Esophagus squamous epithelium (tissue), 5 donors: ENCODE measurements at places on chromosomes 12 and 14.

- DNase-seq = no peak
Observed at GRCh38 chr12:92604786-92605185, 98.0 kb upstream of the PLEKHG7 start.

- DNase-seq = no peak
Observed at GRCh38 chr12:32891956-32892355, 4.6 kb downstream of the PKP2 start.

DNA sequence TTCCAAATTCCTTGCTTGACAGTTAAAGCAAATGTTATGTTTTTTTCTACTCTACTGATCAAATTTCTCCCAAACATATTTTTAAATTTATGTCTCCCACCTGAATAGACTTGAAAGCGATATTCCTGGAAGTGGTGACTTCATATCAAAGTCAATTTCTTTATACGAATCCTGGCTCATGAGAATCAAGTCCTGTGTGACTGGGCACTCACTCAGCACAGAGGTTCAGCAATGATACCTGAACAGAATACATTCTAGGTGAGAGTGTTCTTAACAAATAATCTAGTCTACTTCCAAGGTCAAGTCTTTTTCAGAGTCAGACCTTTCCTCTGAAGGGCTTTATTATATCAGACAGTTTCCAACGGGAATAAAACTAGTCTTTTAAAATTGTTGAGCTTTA, 1070.6 kb downstream of the TRHDE start:
- no peak for DNase-seq

- DNase-seq = no peak
Observed at GRCh38 chr14:24095271-24096068, 1.4 kb downstream of the PCK2 start.

DNA sequence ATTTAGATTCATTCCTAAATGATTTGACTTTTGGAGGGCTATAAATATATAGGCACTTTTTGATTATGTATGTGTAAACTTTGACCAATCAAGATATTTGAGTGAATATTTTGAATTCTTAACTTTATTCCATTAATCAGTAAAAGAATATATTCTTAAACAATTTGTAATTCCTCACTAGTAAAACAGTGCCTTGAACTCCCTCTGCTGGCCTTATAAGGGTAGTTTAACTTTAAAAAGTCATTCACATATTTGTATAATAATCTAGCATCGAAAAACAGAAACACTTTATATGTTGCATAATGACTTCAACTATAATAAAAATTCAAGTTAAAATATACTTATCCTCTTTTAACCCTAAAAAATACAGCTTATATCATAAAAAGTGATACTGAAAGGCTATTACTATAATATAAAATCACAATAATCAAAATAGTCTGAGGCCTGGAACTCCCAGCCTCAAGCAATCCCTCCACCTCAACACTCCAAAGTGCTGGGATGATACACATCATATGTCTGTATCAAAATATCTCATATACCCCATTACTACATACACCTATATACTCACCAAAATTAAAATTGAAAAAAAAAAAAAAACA, 31.2 kb downstream of the CCDC59 start:
- DNase-seq = no peak

- no peak for DNase-seq
Observed at GRCh38 chr14:64987438-64987767, 708 bp downstream of the FNTB start.

GRCh38 chr12:24724814-24725213, 224.1 kb downstream of the BCAT1 start:
- no peak for DNase-seq

- no peak for DNase-seq
Observed at GRCh38 chr12:123805173-123805572, 43.1 kb downstream of the DNAH10 start.

DNA sequence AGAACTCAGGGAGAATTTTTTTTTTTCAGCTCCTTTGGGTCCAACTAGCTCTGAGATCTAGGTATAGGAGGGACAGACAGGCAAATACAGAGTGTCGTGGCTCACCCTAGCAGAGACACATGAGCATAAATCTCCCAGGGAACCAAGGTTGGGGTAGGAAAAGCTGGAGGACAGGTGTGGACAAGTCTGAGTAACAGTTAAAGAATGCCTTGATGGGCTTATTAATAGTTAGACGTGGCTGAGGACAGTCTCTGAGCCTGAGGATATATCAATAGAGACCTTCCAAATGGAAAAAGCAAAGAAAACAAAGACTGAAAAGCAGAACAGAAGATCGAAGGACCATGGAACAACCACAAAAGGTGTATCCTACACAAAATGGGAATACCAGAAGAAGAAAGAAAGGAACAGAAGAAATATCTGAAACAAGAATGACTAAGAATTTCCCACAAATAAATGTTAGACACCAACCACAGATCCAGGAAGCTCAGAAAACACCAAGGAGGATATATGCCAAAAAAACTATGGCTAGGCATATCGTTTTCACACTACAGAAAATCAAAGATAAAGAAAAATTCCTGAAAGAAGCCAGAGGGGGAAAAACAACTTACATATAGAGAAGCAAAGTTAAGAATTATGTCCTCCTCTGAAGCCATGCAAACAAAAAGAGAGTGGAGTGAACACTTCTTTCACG, 80.9 kb downstream of the PTPRB start:
- DNase-seq = no peak

- DNase-seq = no peak
Observed at GRCh38 chr14:34951286-34951685, 31.5 kb upstream of the SRP54 start.

DNA sequence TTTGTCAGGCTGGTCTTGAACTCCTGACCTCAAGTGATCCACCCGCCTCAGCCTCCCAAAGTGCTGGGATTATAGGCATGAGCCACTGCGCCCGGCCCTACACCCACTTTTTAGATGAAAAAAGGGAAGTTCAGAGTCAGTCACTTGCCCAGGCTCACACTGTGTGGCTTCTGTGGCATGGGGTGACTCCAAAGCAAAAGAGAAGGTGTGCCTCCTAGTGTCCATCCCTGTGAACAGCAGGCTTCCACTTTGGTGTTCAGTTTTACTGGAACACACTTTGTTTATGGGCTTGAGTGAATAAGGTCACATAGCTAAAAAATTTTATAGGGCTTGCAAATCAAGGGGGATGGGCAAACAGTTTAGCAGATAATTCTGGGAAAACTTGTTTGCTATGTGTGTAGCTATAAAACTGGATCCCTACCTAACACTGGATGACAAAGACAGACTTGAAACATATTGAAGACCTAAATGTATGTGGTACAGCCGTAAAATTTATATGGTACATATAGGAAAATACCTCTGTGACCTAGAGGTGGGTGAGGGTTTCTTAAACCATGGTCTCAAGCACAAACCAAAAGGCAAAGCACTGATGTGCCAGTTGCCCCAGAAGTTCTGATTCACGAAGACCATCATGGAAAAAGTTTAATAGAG, 54.9 kb downstream of the EID3 start:
- no peak for DNase-seq

DNA sequence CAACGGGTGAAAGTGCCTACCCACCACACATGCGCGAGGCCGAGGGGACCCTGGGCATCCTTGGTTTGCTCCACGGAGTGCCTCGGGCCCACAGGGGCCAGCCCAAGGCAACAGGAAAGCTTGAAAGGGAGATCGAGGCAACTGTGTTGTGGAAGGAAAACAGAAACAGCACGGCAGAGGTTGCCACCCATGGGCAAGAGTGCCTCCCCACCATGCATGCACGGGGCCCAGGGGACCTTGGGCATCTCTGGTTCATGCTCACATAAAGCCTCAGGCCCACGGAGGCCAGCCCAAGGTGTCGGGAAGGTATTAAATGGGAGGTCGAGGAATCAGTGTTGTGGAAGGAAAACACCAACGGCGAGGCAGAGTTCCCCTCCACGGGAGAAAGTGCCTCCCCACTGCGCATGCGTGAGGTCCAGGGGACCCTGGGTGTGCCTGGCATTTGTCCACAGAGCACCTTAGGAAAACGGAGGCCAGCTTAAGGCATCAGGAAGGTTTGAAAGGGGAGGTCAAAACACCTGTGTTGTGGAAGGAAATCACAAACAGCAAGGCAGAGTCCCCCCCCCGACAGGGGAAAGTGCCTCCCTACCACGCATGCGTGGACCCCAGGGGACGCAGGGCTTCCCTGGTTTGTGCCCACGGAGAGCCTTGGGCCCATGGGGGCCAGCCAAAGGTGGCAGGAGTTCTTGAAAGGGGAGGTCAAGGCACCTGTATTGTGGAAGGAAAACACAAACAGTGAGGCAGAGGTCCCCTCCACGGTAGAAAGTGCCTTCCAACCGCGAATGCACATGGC, 367.3 kb downstream of the ALG10 start:
- DNase-seq = no peak

- DNase-seq = no peak
Observed at GRCh38 chr12:62834406-62834805, 100.5 kb downstream of the PPM1H start.

- DNase-seq = no peak
Observed at GRCh38 chr12:84464616-84465015, 448.0 kb downstream of the SLC6A15 start.

DNA sequence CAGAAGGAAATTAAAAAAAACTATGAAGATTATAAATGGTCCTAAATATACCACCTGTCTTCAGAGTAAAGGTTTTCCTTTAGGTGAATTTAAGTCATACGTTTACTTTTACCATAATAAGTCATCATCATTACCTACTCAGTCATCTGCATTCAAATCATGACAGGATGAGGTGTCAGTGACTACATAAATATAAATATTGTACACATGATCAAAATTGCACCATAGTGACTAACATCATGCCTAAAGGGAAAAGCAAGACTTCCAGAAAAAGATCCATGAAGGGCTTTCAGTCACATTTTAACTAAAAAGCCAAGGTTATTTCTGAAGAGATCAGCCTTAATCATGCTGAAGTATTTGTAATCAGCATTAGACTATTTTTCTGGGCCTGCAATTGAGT, 759.9 kb upstream of the FLRT2 start:
- DNase-seq = no peak

DNA sequence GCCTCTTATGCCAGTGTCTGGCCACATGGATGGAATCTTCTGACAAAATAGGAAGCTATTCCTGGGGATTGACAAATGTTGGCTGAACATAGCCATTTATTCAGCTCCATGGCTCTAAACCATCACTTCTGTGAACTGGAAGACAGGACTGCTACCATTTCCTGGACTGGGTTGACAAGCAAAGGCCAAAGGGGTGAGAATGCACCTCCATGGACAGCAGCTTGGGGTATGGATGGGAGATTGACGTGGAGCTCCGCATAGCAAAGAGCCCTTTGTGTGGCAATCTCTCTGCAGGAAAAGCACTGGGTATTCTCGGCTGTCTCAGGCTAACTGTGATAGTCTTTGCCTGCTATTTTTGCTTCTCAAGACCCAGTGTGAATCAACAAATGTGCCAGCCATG, 223.0 kb upstream of the EGLN3 start:
- no peak for DNase-seq

GRCh38 chr14:96069421-96069820, 30.3 kb downstream of the C14orf132 start:
- DNase-seq = no peak

DNA sequence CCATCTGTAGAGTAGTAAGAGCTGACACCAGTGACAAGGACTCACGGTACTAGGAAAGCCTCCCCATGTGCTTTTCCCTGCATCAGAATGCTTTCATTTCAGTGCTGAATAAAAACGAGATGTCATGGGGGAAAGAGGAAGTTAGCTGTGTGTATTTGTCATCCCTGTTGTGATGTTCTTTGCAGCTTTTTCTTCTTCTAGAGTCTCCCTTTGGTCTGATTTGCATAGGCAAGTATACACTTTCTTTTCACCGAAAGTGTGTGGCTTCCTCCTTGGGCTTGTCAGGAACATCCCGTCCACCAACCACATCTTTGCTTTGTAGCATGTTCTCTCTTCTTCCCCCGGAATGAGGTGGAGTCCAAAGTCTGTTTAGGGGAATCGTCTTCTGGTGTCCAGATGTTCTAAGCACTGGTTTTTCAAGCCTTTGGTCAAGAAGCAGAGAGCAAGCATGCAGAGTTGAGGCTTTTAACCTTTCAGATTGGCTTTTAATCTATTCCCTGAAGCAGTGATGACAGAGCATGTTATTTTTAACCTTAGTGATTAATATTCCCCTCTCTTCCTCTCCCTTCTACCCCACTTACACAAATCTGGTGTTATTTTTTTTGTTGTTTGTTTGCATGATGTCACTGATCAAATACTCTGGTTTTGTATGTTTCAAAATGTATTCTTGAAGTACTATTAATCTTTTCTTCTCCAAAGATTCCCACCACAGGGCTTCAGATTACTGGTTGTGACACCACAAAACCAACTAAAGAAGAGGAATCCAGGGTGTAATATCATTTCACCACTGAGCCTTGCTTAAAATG, 163.4 kb downstream of the SAMD4A start:
- DNase-seq = no peak

GRCh38 chr12:123488539-123489230, 30.7 kb downstream of the SNRNP35 start:
- no peak for DNase-seq

- no peak for DNase-seq
Observed at GRCh38 chr12:49388682-49389386, 21.6 kb downstream of the SPATS2 start.

DNA sequence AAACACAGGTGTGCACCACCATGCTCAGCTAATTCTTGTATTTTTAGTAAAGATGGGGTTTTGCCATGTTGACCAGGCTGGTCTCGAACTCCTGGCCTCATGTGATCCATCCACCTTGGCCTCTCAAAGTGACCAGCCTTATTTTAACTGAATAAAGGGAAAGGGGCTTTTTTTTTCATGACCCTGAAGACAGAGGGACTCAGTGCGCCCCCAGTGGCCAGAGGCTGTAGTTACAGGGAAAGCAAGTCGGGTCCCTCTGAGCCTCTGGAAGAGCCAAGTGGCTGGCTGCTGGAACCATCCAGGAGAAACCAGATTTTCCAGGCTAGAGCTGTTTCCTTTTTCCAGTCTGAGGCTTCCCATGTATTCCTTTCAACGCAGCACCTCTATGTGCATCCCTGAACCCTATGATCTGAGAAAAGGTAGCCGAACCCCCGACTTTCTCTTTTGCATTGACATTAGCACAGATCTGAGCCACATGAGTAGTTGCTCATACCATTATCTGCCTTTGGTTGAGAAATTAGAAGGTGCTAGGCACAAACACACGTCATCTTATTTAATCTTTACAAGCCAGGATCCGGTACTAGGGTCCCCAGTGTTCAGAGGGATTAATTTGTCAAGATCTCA, 342.7 kb downstream of the CACNA1C start:
- DNase-seq = no peak
